ENCODE measurements at places on chromosomes 5 and 9. TPM values are rescaled to one million over a fixed set of nuclear protein-coding genes. Genes with fewer than 3 reads are reported as not detected.

Gene SPINK4
- total RNA-seq, result not detected

Gene ARHGEF39
- 0.18 TPM for total RNA-seq

Gene SPAG8
- 0.36 TPM for total RNA-seq

Gene ACOT12
- total RNA-seq, result not detected

Gene MELK
- 12.5 TPM for total RNA-seq
